Islet precursor cell (in vitro differentiated cells): ENCODE measurements at places on chromosomes 6 and 20.
A peak's percentile ranks its signal among the peaks of the same experiment; 100 is the strongest.

GRCh38 chr20:2089447-2089846 is 12.2 kb upstream of the STK35 start:
- no peak for DNase-seq

DNA sequence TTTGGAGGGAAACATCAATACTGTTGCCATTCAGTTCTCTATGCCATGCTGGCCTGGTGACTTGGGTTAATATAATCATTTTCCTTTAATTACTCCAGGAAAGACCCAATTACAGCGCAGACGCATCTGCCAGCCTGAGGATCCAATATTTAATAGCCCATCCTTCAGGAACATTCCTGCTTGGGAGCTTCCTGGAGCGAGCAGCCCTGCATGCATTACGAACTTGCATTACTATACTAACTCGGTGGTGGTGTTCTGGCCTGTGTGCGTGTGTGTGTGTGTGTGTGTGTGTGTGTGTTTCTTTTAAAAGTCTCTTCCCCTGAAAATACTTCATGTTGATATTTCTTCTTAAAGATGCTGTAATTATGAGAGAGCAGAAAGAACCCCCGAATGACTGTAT is 26.5 kb downstream of the PMEPA1 start:
- DNase-seq: no peak

- no peak for DNase-seq
Measured at GRCh38 chr6:55679503-55679902, 100.5 kb upstream of the HMGCLL1 start.

DNA sequence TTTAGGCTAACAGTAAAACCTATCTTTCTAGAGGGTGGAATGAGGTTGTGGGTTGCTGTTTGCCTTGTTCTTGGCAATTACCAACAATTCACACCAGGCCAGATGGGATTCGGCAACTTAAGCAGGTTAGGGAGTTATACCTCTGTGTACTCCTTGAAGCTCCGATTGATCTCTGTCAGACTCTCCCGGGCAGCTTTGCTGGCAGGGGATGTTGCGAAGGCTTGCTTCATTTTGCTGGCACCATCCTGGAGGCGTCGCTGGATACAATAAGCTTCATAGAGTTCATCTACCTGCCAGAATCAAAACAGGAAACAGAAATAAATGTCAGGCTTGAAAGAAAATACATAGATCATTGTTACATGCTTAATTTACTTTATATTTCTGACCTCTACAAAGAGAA is 66.4 kb upstream of the ARMH2 start:
- no peak for DNase-seq

GRCh38 chr6:117389227-117390057 is 36.3 kb downstream of the ROS1 start:
- no peak for DNase-seq

GRCh38 chr6:169171951-169172350 is 81.7 kb downstream of the THBS2 start:
- no peak for DNase-seq

- DNase-seq: peak; percentile 44
Measured at GRCh38 chr20:37945091-37945547, 42.2 kb downstream of the VSTM2L start.

GRCh38 chr6:46538800-46539480 is 47.7 kb upstream of the RCAN2 start:
- no peak for DNase-seq
